Activated T-cell treated with anti-CD3 and anti-CD28 coated beads for 48 hours (primary cell): ENCODE measurements at places on chromosomes 6 and 20.
A peak's percentile ranks its signal among the peaks of the same experiment; 100 is the strongest.

DNA sequence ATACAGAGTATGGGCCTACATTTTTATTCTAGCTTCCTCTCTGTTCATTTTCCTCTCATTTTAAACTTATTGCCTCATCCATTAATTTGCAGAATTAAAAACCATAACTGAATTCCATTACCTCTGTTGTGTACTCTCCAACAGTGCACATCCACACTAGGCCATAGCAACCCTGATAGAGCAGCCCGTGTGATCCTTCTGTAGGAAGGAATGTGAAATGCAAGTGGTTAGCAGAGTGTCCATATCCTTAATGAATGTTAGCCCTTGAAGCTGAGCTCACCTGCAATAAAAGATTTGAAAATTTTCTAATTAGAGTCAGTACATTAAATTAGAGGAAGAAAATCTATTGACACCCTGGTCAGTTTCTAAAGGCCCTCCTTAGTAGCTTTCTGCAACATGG, 6.5 kb upstream of the GRIK2 start:
- no peak for DNase-seq

- DNase-seq = no peak
These were observed 35.6 kb downstream of the CTNNBL1 start for GRCh38 chr20:37729452-37729851.

DNA sequence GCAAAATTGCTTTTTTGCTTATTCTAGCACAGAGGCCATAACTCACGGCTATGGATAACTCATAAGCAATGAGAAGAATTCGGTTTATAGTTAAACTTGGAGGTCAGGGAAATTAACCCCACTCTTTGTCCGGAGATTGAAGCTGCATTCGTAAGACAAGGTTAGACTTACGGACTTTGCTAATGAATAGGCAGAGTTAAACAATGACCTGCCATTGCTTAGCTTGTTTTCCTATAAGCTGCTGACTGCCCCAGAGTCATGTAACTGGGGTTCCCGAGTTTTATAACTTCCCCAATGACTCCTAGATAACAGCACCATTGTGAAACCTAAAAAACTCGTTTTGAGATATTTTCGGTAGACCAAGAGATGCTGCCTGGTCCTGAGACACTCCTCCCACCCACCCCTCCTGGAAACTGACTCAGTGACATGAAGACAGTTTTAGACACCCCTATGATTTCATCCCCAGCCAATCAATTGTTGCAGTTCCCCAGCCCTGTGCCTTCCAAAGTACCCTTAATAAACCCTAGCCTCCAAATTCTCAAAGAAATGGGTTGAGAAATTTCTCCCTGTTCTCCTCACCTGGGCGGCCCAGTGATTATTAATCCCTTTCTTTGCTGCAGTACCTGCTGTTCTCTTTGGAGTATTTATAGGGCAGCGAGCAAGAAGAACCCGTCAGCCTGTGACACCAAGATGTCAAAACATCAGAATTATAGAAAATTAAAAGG, 33.1 kb upstream of the MCUR1 start:
- DNase-seq = no peak

- peak; percentile 66 for DNase-seq
These were observed 94.0 kb downstream of the SHLD1 start for GRCh38 chr20:5844063-5844681.

GRCh38 chr6:128723667-128724066, 159.3 kb upstream of the LAMA2 start:
- DNase-seq = no peak
